ENCODE measurements at places on chromosomes 5 and 9.
A peak's percentile ranks its signal among the peaks of the same experiment; 100 is the strongest.

DNA sequence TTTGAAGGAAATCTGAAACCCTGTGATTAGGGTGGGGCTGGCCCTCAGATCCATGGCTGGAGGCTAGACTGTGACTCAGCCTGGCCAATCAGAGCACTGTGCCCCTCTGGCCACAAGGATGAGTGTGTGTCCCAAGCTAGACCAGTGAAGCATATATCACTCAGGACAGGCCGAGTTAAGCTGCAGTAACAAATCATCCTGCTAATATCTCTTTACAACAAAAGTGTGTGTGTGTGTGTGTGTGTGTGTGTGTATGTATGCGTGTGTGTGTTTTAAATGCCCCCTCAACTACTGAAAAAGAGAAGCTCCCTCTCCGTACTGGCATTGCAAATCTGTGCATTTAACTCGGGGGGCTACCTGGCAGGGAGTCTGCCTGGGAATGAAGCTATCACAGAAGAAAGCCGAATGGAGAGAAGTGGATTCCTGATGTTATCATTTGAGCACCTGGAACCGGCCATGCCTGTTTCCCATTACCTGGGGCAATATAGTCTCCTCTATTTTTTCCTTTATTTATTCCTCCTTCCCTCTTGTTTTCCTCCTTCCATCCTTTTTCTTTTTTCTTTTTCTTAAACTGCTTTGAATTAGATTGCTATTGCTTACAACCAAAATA, 25.6 kb downstream of the STC2 start:
- peak; percentile 68 for DNase-seq

GRCh38 chr9:121814594-121814993, 163.2 kb downstream of the DAB2IP start:
- DNase-seq = no peak

DNA sequence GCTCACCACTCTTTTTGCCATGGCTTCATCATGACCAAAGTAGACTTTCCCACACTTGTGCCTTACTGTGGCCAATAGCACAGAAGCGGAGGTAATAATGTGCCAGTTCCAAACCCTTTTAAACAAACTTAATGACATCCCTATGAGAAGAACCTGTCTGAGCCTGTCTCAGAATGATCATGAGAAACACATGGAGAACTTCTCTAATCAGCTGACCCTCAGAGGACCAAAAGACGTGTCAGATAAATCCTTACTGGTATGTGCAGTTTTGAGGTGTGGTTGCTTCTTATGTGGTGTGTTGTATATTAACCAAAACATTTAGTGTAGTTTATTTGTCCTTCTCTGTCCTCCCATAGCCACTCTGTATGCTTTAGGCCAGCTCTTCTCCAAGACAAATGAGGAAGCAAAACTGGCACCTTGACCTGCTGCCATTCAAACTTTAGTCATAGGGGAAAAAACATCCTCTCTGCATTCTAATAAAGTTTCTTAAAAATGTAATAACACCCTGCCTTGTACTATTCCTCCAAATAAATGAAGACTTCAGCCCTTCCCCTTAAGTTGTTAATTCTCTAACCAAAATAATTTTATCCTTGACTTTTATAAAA, 168.9 kb downstream of the MUSK start:
- no peak for DNase-seq

DNA sequence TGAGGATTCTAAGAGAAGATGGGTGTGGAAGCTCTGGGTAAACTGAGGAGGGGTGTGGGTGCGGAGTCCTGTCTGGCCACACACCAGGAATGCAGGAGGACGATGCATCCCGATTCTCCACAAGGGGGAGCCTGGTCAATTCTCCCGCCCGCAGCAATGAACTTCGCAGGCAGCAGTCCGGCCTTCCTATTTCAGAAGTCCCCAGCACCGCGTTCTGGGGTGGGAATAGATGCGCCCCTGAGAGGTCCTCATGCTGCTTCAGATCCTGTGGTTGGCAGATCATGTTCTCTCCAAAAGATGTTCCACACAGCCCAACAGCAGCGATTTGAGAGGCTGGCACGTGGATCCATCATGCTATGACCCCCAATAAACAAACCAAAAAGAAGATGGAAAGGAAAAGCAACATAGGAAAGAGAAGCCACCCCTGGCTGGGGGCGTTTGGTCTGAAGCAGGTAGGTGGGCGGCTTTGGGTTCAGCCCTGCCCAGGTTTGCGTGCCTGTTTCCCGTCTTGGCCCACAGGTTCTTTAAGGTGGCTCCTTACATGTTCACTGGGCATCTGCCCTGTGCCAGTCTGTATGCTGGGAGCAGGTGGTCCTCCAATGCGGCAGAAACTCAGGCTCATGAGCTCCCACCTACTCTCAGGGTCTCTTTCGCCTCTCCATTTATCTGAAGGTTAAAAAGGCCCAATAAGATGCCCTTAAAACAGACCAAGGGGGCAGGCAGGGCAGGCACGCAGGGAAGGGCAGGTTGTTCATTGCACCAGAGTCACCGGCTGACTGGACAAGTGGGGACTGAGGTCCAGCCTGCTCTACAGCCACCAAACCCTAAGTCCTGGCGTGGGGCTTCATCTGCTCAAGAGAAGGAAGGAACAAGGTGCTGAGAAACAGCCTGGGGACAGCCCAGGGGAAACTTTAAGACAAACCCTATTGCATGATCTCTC, 171.6 kb downstream of the PAX5 start:
- peak; percentile 38 for DNase-seq

DNA sequence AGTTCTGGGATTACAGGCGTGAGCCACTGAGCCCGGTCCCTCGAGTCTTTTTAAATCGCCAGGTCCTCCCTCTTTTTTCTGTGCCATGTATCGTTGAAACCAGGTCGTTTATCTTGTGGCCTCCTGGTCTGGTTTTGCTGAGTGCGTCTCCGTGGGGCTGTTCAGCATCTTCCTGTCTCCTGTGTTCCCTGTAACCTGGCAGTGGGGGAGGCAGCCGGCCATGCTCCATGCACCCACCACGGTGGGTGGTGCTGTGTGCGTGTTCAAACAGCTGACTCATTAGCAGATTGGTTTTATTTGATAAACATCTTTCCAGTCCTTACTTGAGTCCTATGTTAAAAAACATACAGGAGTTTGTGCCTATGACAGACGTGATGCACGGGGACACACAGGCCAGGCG, 2.7 kb downstream of the RNU6ATAC start:
- no peak for DNase-seq

- DNase-seq = no peak
These were observed 84.3 kb downstream of the RAI14 start for GRCh38 chr5:34740389-34740806.

DNA sequence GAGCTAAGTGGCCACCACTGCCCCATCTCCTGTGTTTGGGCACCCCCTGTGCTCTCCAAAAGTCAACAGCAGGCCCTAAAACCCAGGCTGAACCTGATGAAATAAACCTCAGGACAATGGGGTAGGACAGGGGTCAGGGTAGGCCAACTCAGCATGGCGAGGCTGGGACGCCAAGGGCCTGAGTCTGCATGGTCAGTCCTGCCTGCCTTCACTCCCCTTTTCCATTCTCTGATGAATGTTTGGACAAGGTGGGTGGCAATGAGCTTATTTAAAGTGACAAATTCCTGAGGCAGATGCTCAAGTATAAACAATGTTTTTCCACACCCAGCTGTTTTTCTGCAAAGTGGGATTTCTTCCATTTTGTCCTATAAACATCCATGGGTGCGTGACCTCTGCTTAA, 47.2 kb upstream of the CXCL14 start:
- DNase-seq = no peak

GRCh38 chr5:118279540-118280294, 708.6 kb downstream of the DTWD2 start:
- no peak for DNase-seq

- no peak for DNase-seq
These were observed 141.9 kb upstream of the SLC12A2 start for GRCh38 chr5:127941646-127942045.

- no peak for DNase-seq
These were observed 121.3 kb downstream of the LHFPL2 start for GRCh38 chr5:78527054-78527859.

GRCh38 chr9:87622923-87623322, 103.0 kb upstream of the CTSL start:
- no peak for DNase-seq

DNA sequence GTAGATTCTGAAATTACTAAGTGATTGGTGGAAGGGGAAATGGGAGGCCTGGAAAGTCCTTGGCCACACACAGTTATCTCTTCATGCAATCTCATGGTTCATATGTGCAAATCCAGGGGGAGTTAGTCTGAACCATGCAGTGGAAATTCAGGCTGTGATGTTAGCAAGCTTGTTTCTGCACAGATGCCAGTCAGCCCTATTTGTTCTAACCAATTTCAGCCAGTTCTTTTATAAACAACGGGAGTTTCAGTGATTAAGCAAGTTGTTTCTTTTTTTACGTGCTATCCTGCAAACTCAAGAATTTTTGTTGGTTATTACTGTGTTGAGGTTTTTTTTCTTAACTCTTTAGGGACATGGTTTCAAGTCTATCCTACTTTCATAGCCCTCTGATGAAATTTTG, 298.0 kb downstream of the FER start:
- no peak for DNase-seq

DNA sequence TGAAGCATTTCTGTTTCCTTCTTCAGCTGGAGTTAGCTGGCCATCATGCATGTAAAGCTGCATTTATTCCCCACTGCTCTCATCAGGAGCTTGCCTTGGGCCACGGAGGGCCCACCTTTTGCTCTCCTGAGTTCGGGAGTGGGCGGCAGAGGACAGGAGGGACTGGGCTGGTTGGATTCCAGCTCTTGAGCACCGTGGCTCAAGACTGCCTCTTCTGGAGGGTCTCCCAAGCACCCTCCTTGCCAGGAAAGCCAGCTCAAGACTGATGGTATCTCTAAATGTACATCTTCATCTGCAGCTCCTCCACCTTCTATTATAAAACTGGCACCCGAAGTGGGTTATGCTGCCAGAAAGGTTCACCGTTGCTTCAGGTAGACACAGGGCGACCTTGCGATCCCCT, 399.6 kb upstream of the IRX1 start:
- DNase-seq = no peak

DNA sequence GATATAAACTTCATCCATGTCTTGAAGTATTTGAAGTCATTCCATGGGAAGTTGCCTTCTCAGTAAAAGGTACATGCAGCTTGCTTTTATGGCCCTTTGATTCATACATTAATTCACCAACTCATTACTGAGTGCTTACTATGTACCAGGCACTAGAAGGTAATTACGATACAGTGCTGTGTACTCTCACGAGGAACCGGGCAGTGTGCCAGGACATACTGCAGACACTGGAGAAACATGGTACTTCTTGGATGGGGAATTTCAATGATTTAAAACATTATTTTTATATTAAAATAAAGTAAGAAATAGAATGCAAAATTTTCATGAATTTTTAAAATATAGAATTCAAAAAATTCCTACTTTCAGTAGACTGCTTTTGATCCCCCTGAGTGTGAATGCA, 71.4 kb upstream of the WDR41 start:
- no peak for DNase-seq

DNA sequence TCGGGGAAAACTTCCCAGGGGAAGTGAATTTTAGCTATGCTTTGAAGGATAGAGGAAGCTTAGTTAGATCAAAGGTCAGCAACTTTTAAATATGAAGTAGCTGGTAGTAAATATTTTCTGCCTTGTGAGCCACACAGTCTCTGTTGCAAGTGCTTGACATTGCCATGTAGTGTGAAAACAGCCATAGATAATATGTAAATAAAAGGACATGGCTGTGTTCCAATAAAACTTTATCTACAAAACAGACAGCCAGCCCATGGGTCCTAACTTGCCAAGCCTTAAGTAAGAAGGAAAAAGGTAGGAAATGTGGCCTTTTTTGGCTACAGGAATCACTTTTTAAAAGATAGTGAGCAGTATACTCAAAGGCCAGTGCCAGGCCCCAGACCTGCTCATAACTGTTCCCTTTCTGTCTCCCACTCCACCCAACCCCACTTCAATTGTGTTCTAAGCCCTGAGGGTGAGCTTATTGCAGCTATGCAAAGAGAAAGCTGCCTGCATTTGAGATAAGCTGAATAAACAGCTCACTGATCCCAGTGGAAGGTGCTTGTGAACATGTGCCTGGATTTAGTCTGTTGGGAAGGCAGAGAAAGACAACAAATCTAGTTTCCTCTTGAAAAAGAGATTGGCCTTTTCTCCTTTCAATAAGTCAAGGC, 113.0 kb upstream of the TRIM32 start:
- no peak for DNase-seq

- DNase-seq = no peak
These were observed 114.3 kb downstream of the CRB2 start for GRCh38 chr9:123470121-123470782.

DNA sequence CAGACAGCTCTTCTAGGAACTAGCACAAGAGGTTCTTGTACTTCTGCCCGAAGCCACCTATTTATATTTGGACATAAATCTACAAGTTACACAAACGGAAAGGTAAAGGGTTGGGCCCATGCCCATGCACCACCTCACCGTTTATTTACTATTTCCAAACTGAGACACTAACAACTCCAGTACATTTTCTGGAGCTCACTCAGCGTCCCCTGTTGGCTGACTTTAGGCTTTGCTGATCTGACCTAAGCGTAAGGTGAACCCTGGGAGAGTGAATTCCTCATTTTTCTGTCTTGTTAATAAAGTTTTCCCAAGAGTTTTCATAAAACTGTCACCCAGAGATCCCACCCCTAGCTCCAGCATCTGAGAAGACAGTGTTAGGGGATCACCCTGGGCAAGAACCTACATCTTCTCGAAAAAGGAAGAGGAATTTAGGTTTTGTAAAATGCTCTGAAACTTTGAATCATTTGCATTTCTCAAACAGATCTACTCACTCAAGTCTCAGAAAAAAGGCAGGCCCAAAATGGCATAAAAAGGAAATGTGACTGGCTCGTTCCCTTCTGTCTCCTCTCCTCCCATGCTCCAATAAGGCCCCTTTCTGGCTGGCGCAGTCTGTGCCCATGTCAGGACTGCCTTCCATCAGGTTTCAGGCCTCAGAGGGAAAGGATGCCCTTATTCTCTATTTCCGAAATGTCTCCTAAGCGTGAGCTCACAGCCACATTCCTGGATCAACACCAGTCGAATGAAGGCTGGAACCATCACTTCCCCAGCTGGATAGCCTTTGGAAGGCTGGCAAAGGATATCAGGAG, 201.3 kb downstream of the FANCC start:
- no peak for DNase-seq

- no peak for DNase-seq
These were observed 222.9 kb downstream of the ARL15 start for GRCh38 chr5:54087436-54087835.

DNA sequence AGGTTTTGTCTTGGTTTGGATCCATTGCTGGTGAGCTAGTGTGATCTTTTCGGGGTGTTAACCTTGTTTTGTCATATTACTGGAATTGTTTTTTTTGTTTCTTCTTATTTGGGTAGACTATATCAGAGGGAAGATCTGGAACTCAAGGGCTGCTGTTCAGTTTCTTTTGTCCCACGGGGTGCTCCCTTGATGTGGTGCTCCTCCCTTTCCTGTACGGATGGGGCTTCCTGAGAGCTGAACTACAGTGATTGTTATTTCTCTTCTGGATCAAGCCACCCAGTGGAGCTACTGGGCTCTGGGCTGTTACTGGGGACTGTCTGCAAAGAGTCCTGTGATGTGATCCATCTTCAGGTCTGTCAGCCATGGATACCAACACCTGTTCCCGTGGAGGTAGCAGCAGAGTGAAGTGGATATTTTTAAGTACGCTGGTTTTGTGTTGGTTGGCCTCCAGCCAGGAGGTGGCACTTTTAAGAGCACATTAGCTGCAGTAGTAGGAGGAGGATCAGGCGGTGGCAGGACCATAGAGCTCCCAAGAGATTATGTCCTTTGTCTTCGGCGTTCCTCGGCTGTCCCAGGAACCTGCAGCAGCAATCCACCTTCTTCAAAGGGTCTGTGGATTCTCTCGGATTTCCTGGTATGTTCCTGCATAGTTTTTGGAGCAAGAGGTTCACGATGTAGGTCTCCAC, 27.2 kb downstream of the SCAMP1 start:
- no peak for DNase-seq

Data from HCT116 (cell line).